Stimulated activated CD8-positive, alpha-beta memory T cell treated with anti-CD3 and anti-CD28 coated beads, Interleukin-4, amount 100 ng/mL, for 24 hours (primary cell): ENCODE measurements at places on chromosomes 3 and 15.
A peak's percentile ranks its signal among the peaks of the same experiment; 100 is the strongest.

- DNase-seq: no peak
These were observed 79.4 kb upstream of the PRR23E start for GRCh38 chr3:127113571-127113891.

GRCh38 chr3:57749542-57749941 is 6.6 kb upstream of the SLMAP start:
- DNase-seq: no peak

GRCh38 chr15:98582900-98583554 is 65.3 kb upstream of the IGF1R start:
- DNase-seq: no peak

- DNase-seq: peak; percentile 11
These were observed 2.0 kb downstream of the FOXP1 start for GRCh38 chr3:71581457-71582035.

DNA sequence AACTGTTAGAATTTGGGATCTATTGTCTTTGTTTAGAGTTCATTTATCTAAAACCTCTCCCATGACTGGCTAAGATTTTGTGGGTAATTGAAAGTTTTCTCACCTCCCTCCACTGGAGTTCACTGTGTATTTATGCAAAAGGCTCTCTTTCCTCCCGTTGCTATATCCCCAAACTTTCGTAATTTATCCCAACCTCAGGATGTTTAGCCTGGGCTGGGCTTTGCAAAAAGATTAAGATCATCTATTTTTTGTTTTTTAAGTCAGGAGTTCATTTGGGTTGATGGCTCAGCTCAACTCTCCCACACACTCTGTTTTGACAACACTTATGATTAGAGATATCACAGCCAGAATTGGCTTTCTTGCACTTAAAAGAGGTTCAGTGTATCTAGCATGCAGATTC is 27.0 kb downstream of the SUCNR1 start:
- no peak for DNase-seq

GRCh38 chr3:36543276-36543997 is 163.1 kb downstream of the STAC start:
- no peak for DNase-seq

DNA sequence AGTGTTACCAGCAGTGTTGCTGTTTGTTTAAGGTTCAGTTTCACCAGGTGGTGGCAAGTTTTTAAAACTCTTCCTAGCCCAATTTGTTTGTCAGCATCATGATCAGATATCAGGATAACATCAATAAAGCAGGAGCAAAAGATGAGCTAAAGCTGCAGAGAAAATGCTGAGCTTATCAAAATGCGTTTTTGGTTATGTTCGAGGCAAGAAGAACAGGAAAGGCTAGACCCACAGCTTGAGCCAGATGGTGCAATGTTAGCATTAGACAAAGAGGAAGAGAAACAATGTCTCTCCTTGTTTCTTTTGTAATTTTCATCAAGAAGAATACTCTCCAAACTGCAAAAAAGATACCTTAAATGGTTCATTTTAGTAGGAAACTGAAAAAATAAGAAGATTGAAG is 66.2 kb downstream of the THRB start:
- DNase-seq: no peak

- DNase-seq: no peak
These were observed 170.4 kb upstream of the TMC3 start for GRCh38 chr15:81544385-81544784.

DNA sequence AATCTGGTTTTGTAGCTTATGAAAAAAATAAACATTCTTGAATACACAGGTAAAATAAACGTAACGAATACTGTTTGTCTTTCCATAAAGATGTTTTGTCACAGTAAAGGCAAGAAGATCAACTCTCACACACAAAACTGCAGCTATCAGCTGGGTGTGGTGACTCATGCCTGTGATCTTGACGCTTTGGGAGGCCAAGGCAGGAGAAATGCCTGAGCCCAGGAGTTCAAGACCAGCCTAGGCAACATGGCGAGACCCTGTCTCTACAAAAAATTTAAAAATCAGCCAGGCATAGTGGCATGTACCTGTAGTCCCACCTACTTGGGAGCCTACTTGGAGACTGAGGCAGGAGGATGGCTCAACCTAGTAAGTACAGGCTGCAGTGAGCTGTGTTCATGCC is 39.6 kb downstream of the CBLB start:
- no peak for DNase-seq

DNA sequence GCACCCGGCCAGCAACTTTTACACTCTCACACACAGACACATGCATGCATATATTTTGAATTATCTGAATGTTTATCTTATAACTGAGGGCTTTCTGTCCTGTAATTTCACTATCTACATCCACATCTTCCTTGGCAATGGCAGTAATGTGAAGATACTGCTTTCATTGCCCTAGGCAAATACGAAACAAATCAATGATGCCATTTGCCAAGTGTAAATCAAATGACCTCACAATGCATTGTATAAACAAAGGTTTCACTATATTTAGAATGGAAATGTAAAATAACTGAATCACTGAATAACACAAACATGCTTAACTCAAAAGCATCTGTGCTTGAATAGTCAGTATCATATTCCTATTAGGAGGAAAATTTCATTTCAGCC is 455.6 kb downstream of the TBL1XR1 start:
- no peak for DNase-seq

GRCh38 chr3:73618461-73618860 is 6.3 kb downstream of the PDZRN3 start:
- no peak for DNase-seq

DNA sequence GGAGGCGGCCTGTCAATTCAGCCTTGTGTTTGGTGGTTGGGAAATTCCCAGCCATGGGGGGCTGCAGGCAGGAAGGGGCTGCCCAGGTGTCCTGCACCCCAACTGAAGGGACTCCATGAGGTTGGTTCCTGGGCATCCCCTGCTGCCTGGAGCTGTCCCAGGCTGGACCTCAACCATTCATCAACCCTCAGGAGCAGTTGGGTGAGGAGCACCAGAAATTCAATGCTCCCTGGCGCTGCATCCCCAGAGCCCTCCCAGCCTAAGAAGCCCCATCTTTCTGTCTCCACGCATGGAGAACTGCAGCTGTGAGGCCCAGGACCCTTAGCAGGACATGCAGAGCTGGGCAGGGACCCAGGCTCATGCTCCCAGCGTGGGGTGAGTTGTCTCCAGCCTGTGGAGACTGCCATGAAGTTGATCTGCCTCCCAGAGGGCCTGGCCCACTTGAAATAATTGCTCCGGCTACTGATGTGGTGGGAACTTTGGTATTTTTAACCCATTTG is 8.0 kb upstream of the SEMA3B start:
- DNase-seq: no peak

GRCh38 chr15:50501815-50502214 is 44.7 kb downstream of the USP50 start:
- DNase-seq: no peak

- no peak for DNase-seq
These were observed 50.3 kb downstream of the LRIG1 start for GRCh38 chr3:66450390-66451022.

- no peak for DNase-seq
These were observed 35.3 kb upstream of the B3GNT5 start for GRCh38 chr3:183217548-183218332.

- no peak for DNase-seq
These were observed 39.5 kb downstream of the KBTBD8 start for GRCh38 chr3:67037615-67038014.

DNA sequence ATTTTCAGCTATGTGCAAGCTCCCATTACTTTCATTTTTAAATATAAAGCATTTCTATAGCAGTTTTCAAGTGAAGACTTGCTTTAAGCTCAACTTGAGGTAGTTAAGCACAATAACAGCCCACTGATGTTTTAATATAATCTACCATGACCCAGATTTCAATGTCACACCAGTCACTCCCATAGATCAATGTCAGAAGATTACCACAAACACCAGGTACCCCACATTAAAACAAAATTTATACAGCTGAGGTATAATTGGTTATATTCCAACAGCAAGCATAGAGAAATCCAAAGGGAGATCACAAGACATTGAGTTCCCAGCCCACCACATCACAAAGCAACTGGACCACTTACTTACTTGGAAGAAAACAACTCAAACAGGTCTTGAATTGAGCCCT is 22.8 kb downstream of the GTPBP8 start:
- DNase-seq: no peak

GRCh38 chr3:117355566-117355965 is 646.0 kb downstream of the TUSC7 start:
- no peak for DNase-seq

- DNase-seq: no peak
These were observed 215.6 kb downstream of the PDCD6IP start for GRCh38 chr3:34013818-34014570.

- no peak for DNase-seq
These were observed 222.8 kb downstream of the FAM43A start for GRCh38 chr3:194908496-194908895.

GRCh38 chr3:58386626-58387365 is 46.8 kb downstream of the PDHB start:
- DNase-seq: no peak

GRCh38 chr15:90376789-90377188 is 11.3 kb upstream of the IQGAP1 start:
- DNase-seq: peak; percentile 35

DNA sequence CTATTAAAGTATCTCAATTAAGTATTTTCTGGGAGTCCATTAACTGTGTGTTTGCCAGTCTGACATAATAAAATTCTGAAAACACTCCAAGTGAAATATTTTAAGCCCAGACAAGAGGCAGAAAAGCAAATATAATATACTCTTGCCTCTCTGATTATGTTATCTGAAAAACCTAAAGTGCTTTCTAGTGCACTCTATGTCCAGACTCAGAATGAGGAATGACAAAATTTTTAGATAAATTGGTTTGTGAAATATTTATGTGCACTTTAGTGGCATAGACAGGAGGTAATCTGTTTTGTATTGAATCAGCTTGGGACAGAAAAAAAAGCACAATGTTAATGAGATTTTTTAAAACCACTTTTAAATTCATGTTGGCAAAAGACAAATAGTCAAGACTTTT is 508.2 kb upstream of the SUCLG2 start:
- DNase-seq: no peak

DNA sequence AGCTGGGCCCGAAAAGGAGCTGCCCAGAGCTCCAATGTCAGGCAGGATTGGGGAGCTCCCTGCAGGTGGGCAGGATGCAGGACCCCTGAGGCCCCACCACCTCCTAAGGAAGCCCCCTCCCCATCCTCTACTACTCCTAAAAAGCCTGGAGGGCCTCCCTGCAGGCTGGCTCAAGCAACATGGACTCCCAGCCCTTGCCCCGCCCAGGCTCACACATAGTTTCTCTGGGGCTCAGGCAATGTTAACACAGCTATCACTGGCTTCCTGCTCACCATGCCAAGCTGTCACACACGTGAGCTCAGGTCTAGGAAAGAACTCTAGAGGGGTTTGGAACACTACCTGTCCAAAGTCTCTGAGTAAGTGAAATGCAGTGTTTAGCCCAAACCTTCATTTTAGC is 65.4 kb upstream of the ZNF148 start:
- DNase-seq: no peak

DNA sequence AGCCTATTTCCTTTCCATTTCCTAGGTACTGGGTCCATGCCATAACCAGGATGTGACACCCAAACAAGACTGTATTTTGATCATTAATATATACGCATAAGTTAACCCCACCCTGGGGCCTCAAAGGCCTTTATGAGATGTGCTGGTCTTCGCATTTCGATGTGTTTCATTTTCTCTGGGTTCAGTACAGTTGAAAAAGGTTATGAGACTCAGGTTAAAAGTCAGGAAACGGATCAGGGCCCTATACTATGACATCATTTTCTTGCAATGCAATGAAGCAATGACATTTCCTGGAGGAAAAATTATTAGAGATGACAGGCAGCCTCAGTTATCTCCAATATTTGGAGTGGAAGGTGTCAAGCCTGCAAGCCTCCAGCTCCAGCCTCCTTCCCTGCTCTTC is 31.7 kb downstream of the TMEM212 start:
- DNase-seq: no peak

GRCh38 chr15:91916051-91916450 is 62.5 kb downstream of the SLCO3A1 start:
- no peak for DNase-seq

DNA sequence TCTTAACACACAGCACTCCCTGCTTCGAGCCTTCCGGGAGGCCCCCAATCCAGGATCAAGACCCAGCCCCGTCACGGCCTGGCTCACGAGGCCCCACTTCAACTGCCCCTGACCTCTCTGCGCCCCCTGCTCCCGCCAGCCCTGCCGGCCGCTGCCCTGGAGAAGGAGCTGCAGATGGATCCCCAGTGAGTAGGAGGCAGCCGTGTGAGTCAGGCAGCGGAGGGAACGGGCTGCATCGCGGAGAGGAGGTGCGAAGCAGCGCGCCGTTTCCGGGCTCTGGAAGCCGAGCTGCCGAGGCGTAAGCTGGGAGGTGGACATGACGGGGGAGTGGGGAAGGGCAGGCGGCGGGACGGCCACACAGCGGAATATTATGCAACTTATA is 133.4 kb downstream of the TPRA1 start:
- DNase-seq: no peak

- no peak for DNase-seq
These were observed 1353.5 kb downstream of the ROBO1 start for GRCh38 chr3:78414261-78414660.

- no peak for DNase-seq
These were observed 27.8 kb upstream of the FRMD4B start for GRCh38 chr3:69413551-69414207.

GRCh38 chr3:193812078-193812725 is 219.2 kb downstream of the OPA1 start:
- no peak for DNase-seq

- DNase-seq: no peak
These were observed 166.4 kb downstream of the CADPS start for GRCh38 chr3:62708638-62709373.
